Activated naive CD8-positive, alpha-beta T cell treated with anti-CD3 and anti-CD28 coated beads, Interleukin-2, amount 50 U/mL, for 16 hours (primary cell): ENCODE measurements at places on chromosomes 3 and 15.

DNA sequence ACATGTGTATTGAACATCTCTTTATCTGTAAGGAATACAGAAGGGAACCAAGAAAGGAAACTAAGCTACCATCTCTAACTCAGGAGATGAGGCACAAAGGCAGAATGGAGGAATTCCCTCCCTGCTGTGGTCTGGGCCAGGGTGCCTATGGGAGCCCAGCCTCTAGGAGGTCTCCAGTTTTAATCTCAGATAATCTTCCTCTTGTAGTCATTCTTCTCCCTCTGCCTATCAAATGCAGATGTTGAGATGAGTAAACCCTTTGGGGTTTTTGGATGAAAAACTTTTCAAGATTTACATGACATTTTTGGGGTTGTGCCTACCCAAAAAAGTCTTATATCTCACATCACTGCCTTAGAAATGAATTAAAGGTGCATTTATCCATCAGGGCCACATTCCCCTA lies 23.3 kb downstream of the SCG5 start:
- no peak for DNase-seq

DNA sequence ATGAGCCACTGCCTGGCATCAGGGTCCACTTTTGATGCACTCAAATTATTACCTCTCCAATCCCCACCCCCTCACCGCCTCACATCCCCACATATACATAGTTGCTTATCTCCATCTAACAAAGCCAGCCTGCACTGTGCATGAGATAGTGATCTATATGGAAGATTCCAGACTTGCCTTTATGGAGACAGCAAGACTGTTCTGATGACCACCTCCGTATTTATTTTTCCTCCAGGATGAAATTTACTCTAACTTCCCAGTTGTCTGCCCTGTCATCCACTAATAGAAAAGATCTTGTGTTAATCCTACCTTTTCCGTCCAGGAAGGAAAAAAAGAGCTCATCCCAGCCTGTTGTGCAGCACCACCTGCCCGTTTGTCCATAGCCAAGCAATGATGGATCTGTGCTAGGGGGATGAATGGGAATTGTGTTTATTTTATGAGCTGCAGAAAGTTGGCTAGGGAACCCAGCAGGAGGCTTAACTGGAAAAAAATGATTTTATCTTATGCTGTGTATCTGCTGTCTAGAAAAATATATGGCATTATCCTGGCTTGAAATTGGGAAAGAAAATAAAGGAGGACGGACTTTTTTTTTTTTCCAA lies 114.5 kb downstream of the CD47 start:
- DNase-seq: no peak

DNA sequence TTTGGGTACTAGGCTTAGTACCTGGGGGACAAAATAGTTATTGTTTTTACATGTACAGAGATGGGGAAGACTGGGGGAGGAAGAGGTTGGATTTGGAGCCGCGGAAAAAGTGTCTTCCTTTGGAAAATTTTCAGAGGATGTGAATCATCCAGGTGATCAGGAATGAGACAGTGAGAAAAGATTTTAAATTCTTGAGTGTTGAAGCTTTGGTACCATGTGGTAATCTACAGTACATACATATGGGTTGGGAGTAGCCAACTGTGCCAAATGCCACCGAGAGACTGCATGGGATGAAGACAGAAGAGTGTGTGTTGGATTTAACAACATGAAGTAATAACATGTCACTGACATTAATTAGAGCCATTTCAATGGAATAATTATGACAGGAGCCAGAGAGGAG lies 1238.2 kb downstream of the ROBO1 start:
- DNase-seq: no peak

DNA sequence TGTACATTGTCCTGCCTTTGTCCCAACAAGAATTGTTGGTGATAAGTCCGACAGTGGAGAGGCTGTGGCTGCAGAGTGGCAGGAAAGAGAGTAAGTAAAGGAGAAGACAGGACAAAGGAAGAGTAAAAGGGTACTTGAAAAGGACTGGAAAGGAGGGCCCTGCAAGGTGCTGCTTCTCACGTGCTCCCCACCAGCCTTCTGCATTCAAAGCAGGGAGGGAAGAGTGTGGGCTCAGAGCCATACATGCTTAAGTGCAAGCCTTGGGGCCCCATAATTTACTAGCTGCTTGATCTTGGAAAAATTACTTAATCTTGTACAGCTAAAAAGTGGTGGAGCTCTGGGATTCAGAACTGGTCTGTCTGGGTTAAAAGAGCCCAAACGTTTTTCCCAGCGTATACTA lies 29.9 kb downstream of the MME start:
- DNase-seq: no peak

GRCh38 chr15:75606711-75607699 lies 18.5 kb downstream of the SNUPN start:
- DNase-seq: no peak

DNA sequence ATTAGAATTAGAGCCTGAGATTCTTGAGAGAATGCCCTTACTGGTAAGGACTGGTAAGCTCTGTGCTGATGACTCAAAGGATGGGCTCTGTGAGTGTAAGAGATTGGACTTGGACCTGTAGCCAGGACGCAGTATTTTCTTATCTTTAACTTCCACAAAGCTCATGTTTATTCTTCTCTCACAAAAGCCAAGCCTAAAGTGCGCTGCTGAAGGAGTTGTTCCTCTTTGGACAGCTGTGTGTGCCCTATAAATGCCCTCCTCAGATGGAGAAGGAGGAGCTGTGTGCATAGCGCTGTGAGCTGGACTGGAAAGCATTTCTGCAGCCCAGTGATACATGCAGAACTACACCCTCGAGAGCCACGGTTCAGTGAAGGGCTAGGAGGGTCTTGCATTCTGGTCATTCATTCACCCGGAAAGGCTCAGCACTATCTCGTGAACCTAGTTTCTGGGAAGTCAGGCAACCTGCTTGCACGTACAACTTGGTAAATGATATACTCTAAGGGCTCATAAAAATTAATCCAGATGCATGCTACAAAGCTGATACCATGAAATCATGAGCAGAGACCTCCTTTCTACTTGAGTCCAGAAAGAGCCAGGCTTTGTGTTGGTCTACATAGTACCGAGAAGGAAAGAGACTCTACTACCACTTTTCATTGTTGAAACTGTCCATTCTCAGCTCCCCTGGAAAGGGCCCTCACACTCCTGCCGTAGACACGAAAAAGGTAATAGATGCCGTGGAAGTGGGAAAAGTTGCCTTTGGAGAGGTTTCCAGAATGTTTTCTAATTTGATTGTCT lies 103.0 kb upstream of the TBL1XR1 start:
- no peak for DNase-seq

DNA sequence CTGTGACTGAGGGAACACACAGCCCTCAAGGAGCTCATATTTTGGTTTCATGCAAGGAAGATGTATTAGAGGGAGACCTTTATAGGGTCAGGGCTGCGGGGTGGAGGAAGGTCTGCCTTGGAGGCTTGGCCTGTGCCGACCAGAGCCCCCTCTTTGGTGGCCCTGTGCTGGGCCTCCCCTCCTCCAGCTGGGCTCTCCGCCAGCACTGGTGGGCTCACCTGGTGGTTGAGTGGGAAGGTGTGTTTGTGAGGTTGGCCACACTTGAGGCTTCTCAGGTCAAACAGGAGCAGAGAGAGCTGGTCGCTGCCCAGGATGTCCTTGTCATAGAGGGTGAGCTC lies 2.6 kb downstream of the PLA2G4F start:
- no peak for DNase-seq

- DNase-seq: no peak
Measured at GRCh38 chr3:182491577-182491976, 301.7 kb upstream of the ATP11B start.

GRCh38 chr3:120441776-120442175 lies 9.0 kb downstream of the FSTL1 start:
- no peak for DNase-seq
